ENCODE measurements at places on chromosomes 13 and 19. TPM values are rescaled to one million over a fixed set of nuclear protein-coding genes. Genes with fewer than 3 reads are reported as not detected.

The SIGLEC14 gene
- total RNA-seq: not detected

The PDX1 gene
- not detected for total RNA-seq

The CRLF1 gene
- 16.5 TPM for total RNA-seq

The NLRP5 gene
- total RNA-seq: not detected

The FBXO27 gene
- 3.0 TPM for total RNA-seq

The ATP1A3 gene
- total RNA-seq: 1.4 TPM

The ZNF628 gene
- total RNA-seq: 7.3 TPM

The CCNA1 gene
- 0.17 TPM for total RNA-seq

The PAF1 gene
- 37.8 TPM for total RNA-seq

The KLHL1 gene
- not detected for total RNA-seq

The SH2D3A gene
- 45.8 TPM for total RNA-seq

The ERICH4 gene
- not detected for total RNA-seq

The OR7C1 gene
- total RNA-seq: not detected

The CHMP2A gene
- 139 TPM for total RNA-seq

The CERS1 gene
- total RNA-seq: 2.3 TPM

The PALM gene
- total RNA-seq: 49.8 TPM

The B3GLCT gene
- 18.1 TPM for total RNA-seq

The GPR4 gene
- not detected for total RNA-seq

The CEACAM16 gene
- total RNA-seq: not detected

The CEACAM6 gene
- total RNA-seq: 0.13 TPM

Measured in kidney epithelial cell (primary cell).